ENCODE measurements at places on chromosomes 1 and 21.

DNA sequence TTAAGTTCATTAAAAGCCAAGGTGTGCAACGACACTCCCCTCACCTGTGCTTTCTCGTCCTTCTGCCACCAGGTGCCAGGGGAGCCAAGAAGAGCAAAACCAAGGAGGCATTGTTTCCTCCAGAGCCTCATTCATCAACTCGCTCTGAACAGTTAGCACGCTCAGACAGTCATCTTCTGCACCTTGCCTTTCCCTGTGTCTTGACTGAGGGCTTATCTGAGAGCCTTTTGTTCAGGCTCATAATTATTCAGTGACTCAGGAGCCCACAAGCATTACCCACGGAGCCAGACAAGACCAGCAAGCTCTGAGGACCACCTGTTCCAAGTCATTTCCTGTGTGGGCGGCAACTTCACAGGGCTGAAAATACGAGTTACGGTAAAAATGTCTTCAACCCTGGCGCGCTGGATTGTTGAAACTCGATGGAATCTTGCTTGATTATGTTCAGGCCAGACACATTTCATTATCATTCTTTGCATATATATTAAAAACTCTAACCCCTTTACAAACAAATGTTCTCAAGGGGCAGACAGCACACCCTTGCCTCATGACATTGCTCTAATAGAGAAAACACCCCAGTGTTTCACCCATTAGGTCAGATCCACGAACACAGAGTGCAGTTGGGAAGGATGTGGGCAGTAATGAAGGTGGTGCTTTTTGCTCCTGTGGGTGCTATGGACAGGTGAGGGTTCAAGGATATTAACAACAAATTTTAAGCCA lies 89.7 kb upstream of the RUNX1 start:
- DNase-seq: peak; percentile 94

DNA sequence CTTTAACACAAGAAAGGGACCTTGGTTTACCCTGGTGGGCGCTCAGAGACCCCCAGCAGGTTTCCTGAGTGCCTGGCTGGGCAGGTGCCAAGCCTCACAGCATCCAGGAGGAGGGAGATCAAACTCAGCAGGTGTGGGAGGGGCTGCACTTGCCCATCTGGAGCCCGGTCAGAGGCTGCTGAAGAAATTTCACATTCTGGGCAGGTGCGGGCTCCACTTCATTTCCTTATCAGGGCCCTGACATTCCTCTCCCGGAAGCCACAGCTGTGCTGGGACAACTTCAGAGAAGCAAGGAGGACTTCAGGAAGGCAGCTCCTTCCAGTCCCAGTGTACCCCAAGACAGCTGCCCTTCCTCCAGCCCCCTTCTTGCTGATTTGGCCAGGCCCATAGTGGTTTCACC lies 82.9 kb downstream of the ITPKB start:
- no peak for DNase-seq

DNA sequence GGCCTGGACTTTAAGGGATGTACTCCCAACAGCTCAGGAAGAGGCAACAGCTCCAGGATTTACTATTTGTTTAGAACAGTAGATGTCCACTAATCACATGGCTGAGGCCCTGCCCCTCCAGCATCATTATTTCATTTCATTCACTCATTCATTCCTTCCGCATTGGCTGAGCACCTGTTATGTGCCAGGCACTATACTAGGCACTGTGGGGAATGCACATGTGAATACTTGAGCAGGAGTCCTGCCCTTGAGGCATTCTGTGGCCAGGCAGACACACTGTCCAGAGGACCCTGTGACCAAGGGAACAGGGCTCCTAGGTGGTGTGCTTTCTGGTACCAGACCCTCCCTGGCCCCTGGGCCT lies 24.3 kb downstream of the KIAA1614 start:
- DNase-seq: no peak

DNA sequence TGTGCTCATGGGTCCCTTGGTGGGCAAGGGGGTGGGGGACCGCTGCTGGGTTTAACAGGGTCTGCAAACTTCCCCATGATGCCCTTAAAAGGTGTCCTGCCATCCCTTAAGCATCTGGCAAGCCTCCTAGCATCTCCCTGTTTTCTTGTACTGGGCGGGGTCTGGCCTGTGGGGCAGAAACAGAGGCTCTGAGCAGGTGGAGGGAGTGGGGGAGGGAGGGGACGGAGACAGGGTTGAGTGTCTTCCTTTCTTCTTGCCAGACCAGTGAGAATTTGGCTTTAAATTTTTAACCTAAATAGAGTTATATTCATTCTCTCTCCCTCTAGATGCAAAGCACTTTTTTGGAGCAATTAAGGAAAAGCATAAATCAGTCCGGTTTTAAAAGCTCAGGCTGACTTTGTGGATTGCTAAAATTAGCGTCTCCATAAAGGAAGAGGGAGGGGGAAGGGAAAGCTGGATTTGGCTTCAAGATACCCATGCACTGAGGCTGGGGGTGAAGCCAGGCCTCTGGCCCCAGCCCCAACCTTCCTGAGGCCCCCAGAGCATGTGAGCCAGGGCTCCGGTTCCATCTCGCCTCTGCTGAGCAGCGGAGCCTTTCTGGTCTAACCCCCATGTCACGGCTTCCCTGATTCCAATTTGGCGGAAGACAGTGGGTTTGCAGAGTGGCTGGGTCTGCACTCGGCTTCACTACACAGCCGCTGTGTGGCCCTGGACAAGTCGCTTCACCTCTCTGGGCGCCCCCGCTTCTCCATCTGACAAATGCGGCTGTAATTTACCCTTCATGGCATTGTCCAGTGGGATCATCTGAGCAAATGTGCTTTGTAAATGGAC lies 25.3 kb downstream of the IGSF21 start:
- DNase-seq: no peak

DNA sequence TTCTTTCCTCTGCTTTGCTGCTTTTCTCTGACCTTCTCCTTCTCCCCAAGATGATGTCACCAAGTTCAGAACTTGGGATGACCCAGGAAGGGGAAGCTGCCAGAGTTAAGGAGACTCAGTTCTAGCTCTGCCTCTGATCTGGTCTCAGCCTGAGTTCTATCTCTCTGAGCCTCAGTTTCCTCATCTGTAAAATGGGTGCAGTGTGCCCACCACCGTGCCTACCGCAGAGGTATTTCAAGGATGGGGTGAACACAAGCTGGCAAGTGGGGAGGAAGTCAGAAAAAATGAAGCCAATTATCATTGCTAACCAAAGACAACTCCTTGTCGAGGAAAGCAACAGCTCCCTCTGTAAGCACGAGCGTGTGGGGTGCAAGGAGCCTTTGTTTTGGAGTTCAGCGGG lies 249.7 kb downstream of the KAZN start:
- no peak for DNase-seq

DNA sequence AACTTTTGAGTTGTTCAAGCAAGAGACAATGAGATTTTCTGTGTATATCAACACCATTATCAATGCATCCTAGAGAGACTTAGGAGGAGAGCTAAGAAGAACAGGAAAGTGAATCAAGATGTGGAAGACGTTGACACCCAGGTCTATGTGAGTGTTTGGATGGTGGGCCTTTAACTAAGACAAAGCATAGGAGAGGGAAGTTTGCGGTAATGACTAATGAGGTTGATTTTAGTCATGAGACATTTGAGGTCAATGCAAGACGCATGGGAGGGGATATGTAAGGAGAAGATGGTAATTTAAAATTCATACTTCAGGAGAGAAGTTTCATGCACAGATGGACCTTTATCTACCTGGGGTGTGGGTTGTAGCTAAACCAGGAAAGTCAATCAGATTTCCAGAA lies 269.6 kb downstream of the VAV3 start:
- no peak for DNase-seq

- no peak for DNase-seq
Measured at GRCh38 chr1:156122519-156123355, 8.2 kb downstream of the LMNA start.

DNA sequence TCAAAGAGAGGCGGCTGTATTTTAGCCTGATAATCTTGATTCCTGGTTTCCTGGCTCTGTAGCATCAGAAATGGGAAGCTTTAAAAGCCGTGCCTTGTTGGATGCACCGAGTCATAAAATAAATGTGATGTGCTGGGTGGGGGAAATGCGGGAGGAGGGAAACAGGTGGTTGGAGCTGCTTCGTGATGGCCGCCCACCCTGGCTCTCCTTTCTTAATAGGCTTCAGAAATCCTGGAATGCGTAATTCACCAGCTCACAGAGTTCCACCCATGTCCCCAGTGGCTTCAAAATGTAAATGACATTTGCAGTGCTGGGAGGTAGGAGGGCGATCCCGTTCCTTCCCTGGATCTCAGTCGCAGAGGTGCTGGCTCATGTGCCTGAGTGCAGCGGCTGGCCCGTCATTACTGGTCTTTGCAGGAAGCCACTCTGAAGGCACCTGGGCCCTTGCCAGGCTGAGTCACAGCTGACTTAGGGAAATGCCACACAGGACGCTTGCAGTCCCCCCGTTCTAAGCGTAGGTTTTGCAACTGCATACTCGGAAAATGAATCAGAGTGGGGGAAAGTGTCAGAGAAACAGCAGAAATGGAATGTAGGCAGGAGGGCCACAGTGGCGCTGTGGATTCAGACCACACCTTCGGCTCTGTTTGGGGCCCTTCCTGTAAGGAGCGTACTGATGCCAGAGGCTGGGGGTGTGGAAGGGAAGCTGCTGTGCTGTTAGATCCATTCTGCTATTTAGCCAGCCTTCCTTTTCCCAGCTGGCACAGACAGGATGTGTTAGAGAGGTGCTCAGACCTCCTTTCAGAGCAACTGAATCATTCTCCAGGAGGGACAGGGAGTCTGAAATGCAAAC lies 37.6 kb downstream of the GALNT2 start:
- DNase-seq: peak; percentile 91

All from epithelial cell of prostate (primary cell).